ENCODE measurements at places on chromosomes 1 and 21.

GRCh38 chr1:55463814-55464475, 248.8 kb upstream of the USP24 start:
- DNase-seq = no peak

GRCh38 chr1:1181129-1181937, 7.7 kb downstream of the TTLL10 start:
- DNase-seq = no peak

DNA sequence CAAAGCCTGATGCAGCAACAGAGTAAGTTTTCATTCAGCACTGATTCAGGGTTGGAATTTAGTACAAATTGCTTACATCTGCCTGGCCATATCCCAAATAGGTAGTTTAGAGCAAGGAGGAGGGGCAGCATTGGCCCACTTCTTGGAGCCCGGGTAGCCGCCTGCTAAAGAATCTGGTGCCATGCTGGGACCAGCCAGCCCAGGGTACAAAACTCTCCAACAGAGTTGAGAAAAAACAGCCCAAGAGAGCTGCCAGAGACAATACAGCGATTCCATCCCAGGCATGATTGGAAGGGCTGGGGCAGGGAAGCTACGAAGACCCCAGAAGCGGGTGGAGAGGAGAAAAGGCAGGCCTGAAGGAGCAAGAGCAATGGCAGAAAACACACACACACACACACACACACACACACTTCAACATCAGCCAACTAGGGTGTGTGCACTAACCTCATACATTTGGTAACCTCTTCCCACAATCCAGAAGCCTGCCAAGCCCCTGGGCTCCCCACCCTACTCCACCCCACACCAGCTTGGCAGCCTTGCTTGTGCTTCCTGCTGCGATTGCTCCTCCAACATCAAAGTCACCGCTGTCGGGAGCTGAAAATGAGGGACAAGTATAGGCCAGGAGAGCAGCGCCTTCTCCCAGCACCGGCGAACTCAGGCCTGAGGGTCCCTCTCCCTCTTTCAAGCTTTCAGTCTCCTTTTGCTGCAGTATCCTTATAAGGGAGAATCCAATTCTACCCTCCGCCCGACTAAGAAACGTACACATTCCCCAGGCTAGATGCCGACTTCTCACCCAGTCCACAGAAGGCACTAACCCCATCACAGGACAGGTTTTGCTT, 1.2 kb downstream of the PIK3C2B start:
- no peak for DNase-seq

DNA sequence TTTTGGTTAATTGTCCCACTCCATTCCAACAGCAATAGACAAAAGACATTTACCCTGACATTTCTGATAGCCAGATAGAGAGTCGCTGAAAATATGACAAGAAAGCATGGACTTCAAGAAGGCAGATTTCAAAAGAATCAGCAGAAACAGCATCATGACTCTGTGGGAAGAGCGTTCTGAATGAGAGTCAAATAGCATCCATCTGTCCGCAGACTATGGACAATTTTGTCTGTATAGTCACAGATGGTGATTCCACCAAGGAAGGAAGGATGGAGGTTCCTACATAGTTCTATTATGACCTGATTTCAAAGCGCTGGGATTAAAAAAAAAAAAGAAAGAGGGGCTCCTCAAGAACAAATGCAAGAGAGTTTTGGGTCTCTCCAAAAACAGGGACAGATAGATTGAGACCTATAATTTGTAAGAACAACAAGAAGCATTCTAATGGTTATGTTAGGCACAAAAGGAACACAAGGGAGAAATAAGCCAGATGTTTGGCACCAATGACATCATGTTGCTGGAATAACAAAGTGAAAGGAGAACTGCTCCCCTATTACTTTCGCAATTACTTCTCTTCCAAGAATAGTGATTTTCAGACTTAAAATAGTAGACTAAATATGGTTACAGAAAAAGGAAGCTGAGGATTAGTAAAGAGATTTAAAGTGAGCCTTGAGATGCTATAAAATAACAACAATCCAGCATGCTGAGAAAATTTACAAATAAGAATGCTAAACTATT, 28.5 kb downstream of the NIBAN1 start:
- no peak for DNase-seq

- no peak for DNase-seq
These were observed 37.6 kb downstream of the C1orf87 start for GRCh38 chr1:60035921-60036320.

GRCh38 chr1:156901590-156901900, 8.0 kb downstream of the PEAR1 start:
- no peak for DNase-seq

DNA sequence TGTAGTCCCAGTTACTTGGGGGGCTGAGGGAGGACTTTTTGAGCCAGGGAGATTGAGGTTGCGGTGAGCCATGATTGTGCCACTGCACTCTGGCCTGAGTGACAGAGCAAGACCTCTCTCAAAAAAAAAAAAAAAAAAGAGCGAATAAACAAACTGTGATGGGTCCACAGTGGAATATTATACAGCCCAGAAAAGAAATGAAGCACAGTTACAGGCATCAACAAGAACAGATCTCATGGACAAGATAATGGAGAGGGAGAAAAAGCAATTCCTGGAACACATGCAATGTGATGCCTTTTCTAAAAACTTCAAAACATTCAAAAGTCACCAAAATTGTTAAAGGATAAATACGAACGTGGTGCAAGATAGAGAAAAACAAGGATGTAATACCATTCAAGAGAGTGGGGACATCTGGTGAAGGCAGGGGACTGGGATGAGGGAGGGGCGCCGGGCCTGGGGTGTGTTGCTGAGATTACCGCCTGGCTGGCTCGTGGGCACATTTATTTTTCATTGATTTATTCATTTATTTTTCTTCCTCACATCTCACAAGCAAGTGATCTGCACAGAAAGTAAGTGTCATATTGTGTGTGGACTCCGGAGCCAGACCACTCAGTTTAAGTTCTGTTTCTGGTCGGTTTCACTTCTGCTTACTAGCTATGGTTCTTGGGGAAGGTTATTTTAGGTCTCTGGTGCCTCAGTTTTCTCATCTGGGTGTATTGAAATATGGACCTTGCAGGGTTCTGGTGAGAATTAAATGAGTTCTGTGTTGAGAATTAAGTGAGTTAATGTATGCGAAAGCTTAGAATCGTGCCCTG, 30.1 kb downstream of the ABCG1 start:
- no peak for DNase-seq

GRCh38 chr1:160581961-160582360, 2.7 kb upstream of the CD84 start:
- no peak for DNase-seq

DNA sequence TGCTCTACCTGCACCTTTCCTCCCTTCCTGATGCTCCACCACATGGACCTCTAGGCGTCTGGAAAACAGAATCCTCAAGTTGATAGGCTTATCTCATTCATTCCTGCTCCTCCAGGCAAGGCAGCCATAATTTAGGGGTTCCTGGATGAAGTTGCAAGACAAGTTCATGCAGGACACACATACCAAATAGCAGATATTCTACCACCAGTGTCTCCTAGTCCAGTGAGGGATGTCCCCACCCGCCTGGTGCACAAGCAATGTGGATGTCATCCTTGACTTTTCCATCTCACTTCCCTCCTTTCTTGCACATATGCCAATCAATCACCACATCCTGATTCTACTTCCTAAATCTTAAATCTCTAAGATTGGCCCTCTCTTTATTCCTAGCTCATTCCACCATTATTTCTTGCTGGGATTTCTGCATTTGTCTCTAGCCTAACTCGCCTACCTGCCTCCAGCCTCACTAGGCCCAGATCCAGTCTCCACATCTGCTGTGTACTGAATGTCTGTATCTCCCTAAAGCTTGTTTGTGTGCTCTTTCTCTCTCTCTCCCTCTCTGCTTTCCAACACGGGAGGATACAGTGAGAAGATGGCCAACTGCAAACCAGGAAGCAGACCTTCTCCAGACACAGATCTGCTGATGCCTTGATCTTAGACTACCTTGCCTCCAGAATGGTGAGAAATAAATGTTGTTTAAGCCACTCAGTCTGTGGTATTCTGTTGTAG, 40.5 kb downstream of the CD34 start:
- DNase-seq = no peak

DNA sequence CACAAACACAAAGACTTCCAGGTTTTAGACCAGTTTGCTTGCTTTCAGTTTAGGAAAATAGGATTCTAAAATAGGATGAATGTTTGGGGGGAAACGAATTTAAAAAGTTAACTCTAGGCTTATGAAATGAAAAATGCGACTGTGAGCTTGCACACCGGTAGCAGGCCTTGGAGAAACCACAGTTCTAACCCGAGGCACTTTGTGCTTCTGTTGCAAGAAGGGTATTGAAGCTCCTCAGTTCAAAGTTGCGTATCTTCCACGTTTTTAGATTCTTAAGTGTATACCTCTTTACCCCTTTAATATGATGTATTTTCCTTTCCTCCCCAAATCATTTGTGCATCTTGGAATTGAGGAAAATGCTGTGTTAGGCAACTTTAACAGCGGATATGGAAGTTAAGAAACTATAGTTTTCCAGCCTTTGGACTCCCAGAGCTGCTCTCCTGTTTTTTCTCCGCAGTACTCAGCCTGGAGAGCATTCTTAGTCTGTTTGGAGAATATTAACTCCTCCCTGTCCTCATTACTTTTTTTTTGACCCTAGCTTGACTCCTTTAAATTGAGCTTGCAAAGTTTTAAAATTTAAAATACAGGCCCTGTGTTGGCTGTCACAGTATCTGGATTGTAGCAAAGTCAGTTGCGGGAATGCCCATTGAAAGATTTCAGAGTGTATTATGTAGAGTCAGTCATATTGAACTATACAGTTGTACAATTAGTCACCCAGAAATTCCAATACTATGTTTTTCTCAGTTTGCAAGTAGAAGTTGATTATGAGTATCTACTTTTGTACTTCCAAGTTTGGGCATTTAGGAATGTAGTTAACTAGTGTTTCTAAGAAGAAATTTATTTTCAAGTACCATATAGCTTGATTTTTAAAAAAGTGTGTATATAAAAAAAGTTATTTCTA, 2.6 kb downstream of the MRPS6 start:
- DNase-seq = no peak

- DNase-seq = no peak
These were observed 30.1 kb downstream of the EDN2 start for GRCh38 chr1:41454406-41454805.

DNA sequence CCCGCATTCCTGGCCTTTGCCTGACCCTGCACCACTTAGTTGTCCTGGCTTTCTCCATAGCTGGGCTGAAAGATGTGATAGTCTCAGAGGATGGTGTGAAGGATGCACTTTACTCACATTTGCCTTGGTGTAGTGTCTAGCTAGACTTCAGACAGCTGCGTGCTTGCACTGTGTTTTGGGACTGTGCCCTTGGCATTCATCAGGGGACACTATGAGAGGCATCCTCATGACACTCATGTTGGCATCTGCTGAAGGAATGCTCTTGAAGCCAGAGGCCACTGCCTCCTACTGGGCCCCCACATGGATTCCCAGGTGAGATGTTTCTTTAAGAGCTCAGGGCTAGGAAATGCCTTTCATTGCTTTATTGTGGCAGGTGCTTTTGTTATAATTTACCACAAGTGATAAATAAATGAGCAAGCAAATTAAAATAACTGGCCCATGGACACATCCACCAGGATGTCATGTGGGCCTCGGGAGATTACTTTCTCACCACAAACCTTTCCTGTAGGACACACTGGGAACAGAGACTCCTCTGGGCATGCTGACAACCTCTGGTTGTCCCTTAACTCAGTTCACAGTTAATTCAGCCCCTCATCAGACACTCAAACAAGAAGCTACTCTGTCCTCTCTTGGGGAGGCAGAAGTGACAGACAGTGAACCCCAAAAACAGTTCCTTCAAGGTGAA, 99.4 kb upstream of the SPATA6 start:
- DNase-seq = no peak

DNA sequence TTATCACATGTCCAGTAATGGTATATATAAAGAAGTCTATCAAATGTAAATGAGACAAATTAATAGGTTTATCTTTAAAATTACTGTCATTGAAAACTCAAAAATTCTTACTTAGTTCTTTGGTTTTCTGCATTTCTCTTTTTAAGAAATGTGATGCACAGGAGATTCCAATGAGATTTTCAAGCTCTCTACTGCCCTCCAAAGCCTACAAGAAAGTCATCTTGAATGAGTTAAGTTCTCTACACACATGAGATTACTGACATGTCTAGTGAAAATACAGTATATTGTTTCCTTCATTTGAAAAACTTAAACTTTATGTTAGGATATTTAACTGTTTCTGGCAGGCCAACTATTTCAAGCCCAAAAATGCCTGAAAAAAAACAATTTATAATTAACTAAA, 68.8 kb downstream of the ITGB3BP start:
- DNase-seq = no peak

GRCh38 chr1:117591252-117591651, 14.6 kb upstream of the TENT5C start:
- DNase-seq = no peak

DNA sequence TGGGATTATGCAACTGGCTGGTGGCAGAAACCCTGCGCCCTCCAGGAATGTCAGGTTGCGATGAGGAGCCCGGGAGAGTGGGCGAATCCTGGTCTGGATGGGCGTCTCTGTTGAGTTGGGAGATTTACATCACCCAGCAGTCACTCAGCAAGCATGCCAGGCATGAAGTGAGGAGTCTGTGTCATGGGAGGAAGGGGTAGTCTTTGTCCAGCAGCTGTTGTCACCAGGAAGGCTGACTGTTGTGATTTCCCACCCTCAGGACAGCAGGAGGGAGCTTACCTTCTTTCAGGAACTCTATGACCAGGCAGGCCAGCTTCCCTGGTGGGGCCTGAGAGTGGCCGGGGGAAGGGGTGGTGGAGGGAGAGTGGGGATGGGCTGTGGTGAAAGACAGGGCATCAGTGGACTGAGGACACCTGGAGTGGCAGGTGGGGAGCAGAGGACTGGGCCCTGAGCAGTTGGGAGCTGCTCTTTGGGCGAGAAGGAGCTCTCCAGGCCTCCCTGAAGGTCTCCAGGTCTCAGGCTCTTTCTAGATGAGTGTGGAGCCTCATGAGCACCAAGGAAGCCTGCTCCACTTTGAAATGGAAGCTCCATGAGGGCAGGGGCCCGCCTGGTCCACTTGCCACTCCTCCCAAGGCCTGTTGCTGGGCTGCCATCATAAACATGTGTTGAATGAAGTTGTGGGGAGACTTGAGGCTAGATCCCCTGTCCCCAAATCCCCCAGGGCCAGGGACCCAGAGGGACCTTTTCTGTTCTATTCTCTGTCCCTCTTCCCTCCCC, 21.3 kb upstream of the PKP1 start:
- DNase-seq = no peak

GRCh38 chr1:161941726-161942436, 81.8 kb downstream of the OLFML2B start:
- no peak for DNase-seq
